ENCODE measurements at places on chromosomes 12 and 14.

- DNase-seq: no peak
Measured at GRCh38 chr14:50056435-50056834, 59.9 kb downstream of the VCPKMT start.

- no peak for DNase-seq
Measured at GRCh38 chr12:124699909-124700308, 132.5 kb upstream of the NCOR2 start.

- no peak for DNase-seq
Measured at GRCh38 chr12:92063641-92064040, 82.0 kb downstream of the BTG1 start.

GRCh38 chr14:91957876-91958313 lies 10.4 kb upstream of the FBLN5 start:
- DNase-seq: no peak

GRCh38 chr12:48307269-48307668 lies 43.5 kb downstream of the ZNF641 start:
- DNase-seq: no peak

GRCh38 chr12:77837876-77838291 lies 7.2 kb downstream of the NAV3 start:
- DNase-seq: no peak
